PC-9 (cell line): ENCODE measurements at places on chromosomes 12 and 14.

DNA sequence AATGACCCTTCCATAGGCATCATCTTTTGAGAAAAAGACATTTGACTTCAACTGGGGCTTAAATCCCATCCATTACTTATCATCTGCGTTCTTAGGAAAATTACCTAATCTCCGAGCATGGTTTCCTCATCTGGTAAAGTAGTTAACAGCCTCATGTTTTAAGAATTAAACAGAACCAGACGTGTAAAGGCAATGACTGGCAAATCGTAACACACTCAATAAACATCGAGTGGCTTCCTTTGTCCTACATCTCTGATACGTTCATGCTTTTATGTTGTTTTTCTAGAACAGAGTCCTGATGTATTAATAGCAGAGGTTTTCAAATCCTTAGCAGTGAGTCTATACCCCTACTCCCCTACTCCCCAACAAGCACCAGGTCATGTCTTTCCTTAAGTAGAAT, 189.7 kb upstream of the RGS6 start:
- no peak for DNase-seq

DNA sequence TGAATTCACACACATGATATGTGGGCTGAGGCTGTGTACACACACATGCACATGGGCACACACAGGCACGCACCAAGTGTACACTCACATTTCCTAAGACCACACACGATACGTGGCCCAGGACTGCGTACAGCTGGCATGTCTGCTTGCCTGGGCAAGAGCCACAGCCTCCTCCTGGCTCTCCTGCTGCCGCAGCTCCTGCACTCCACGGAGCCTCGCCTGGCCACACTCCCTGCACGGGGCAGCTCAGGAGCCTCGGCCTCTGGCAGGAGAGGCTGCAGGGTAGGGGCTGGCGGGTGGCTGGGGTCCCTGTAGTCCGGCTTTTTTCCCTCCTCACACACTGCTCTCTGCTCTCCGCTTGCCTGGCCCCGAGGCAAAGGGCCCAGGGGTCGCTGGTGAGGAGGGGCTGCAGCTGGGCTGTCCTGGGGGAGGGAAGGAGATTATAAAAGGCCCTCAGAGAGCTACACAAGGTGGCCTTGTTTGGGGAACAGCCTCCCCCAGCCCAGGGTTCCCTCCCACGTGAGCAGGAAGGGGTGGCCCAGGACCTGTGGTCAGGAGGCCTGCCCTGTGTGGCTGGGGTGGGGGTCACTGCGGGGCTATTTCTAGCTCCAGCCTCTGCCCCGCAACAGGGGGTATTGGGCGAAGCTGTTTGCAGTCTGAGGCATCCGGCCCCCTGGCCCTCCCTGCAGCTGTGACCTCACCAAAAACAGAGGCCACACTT, 89.0 kb upstream of the SFSWAP start:
- DNase-seq = no peak

- DNase-seq = no peak
Measured at GRCh38 chr14:68820119-68820518, 27.3 kb upstream of the ZFP36L1 start.

DNA sequence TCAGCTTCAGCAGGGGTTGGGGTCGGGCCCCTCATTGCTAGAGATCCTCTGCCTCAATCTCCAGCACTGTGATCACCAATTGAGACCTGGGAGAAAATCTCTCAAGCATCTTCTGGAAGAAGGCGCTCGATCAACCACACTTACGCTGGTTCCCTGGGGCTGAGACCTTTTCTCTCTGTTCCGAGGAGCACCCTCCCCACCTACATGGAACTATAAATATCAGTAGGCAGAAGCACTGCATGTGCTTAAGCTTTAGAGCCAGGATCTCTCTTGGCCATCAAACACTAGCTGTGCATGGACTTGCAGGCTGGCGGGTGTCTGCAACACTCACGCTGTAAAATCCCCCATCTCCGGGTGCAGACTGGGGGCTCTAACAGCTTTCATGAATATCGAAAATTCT, 38.2 kb upstream of the KCNA1 start:
- DNase-seq = no peak

DNA sequence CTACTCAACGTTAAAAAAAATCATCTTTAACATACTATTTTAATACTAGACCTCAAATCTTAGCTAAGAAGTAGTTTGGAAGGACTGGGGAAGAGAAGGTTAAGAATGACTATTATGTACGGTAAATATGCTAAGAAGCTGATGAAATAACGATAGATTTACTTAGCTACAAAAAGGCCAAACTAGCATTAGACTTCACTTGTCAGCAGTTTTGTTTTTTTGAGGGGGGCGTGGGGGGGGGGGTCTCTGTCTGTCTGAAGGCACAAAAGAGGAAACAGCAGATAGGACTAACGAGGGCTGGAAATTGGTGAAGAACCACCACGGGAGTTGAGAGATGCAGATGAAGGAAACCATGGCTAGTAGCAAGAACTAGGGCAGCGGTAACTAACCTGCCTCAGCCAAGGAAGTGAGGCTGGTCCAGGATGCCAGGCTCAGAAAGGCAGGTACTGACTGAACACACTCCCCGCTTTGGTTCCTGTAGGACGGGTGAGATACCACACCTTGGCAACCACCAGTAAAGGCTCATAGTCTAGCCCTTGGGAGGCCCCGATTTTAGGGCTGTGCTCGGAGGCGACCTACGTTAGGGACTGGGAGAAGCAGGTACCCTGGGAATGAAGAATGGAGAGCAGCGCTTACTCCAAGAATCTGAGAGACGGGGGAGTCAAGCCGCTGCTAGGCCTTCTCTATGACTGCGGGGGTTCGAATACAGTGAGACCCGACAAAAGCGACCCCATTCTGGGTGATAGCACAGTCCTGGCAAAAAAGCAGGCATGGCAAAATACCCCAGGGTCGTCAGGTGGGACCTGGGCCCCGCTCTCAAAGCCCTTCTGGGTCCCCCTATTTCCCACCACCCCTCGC, 675 bp downstream of the NEDD8 start:
- DNase-seq = no peak

DNA sequence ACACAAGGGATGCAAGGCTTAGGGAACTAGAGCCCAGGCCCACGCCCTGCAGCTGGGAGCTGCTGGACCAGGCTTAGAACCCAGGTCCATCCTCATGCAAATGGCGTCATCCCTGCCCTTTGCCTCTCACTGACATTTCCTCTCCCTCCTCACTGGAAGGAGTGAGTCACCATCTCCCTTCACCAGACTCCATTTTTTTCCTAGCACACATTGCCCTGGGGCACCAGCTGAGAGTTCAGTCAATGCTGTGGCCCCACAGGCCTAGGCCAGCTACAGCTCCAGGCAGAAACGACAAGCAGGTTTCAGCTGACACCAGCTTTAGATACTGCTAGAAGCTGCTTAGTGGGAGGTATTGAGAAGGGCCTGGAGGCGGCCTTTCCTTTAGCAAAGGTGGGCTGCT, 98.9 kb downstream of the RIMBP2 start:
- no peak for DNase-seq

GRCh38 chr14:76390621-76391020, 14.7 kb downstream of the ESRRB start:
- no peak for DNase-seq

GRCh38 chr12:24906141-24906540, 42.8 kb downstream of the BCAT1 start:
- DNase-seq = no peak

GRCh38 chr12:1553536-1553935, 40.8 kb downstream of the FBXL14 start:
- no peak for DNase-seq

DNA sequence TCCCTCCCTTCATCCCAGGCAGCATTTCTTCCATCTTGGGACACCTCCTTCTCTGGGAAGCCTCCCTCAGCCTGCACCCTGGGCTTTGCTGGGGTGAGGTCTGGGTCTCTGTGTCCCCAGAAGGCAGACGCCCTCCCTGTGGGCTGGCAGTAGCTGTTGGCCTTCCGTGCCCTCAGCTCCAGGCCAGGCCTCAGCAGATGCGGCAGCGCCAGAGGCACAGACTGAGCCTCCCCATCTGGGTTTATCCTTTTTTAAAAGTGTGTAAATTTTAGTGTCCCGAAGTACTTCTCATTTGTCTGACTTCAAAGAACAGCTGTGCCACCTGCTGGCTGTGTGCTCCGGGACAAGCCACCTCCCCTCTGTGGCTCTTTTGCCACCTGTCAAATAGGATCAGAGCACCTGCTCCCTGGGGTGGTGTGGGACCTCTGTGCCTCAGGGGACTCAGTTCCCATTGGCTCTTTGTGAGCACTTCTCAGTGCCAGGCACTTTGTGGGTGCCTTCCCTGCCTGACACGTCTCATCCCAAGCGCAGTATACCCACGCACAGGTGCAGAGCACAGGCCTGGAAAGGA, 11.1 kb downstream of the EXOC3L4 start:
- peak; percentile 72 for DNase-seq
